ENCODE measurements at places on chromosomes 7 and 10.

- DNase-seq: no peak
Observed at GRCh38 chr10:97399843-97400545, 1.1 kb downstream of the RRP12 start.

DNA sequence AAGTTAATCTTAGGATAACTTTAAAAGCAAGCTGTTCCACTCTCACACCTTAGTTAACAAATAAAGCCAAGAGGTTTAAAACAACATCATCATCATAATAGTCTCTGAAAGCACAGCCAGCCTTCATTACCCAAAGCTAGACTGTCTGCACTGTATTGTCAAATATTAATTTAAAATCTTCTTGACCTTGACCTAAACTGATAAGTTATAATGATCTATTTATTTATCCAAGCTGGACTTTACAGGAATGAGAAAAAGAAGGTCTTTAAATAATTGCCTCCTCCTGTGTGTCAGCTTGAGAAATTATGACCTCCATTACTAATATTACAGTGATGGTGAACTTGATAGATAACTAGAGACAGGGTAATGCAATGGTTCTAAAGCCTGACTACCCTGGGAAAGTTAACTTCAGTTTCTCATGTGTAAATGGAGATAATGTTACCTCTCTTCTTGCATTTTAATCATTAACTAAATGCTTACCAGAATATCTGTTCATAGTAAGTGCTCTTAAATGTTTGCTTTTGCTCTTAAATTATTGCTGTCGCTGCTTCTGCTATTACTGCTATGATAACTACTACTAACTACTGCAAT is 111.0 kb downstream of the KAT6B start:
- DNase-seq: no peak

GRCh38 chr10:118106426-118106825 is 59.7 kb upstream of the RAB11FIP2 start:
- DNase-seq: no peak

GRCh38 chr7:46490406-46490805 is 569.3 kb upstream of the IGFBP3 start:
- no peak for DNase-seq

- no peak for DNase-seq
Observed at GRCh38 chr7:77413861-77414424, 2.2 kb downstream of the GSAP start.

DNA sequence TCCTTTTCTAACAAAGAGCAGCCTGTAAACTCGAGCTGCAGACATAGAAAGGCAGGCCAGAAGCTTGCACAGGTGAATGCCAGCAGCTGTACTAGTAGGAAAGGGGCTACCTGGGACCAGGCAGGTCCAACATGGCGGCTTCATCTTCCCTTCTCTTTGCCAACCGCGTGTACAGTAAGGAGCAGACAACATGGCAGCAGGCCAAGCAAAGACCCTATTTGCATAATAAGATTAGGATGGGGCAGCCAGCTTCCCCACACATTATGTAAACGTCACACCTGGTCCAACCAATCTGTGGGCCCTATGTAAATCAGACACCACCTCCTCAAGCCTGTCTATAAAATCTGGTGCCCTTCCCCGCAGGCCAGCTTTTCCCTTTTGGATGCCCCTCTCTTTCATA is 1186.5 kb upstream of the AUTS2 start:
- DNase-seq: no peak

DNA sequence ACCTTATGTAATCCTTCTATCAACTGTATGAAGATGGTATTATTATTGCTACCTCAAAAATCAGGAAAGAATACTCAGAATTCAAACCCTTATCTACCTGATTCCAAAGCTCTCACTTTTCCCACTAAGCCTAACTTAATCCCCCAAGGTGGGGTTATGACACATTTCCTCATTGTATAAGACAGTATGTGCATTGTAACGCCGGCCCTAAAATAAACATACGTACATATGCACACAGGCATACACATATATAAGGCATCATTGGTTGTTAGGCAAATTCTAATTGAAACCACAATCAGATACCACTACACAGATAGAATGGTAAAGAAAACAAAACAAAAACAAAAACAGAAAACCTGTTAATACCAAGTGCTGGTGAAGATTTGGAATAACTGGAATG is 556.5 kb downstream of the INHBA start:
- no peak for DNase-seq

DNA sequence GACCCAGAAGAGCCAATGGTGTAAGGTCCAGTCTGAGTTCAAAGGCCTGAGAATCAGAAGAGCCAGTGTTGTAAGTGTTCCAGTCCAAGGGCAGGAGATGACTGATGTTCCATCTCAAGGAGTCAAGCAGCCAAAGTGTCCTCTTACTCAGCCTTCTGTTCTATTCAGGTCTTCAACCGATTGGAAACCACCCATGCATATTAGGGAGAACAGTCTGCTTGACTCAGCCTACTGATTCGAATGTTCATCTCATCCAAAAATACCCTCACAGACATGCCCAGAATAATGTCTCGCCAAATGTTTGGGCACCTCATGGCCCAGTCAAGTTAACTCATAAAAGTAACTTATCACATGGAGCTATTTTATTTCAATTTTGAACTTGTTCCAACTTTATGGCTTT is 2.9 kb upstream of the WDFY4 start:
- DNase-seq: no peak

DNA sequence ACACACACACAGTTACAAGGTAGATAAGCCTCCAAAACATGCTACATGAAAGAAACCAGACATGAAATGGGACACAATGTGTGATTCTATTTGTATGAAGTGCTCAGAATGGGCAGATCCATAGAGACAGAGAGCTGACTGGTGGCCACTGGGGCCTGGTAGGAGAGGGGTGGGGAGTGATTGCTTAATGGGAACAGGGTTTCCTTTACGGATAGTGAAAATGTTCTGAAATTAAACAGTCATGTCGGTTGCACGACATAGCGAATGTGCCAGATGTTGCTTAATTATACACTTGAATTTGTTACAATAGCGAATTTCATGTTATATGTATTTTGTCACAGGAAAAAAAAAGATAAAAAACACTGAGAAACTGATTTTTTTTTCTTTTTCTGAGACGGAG is 122.3 kb downstream of the SPDYE5 start:
- no peak for DNase-seq

- DNase-seq: no peak
Observed at GRCh38 chr7:148800677-148801076, 83.4 kb downstream of the EZH2 start.

- DNase-seq: no peak
Observed at GRCh38 chr10:25641595-25641994, 292.4 kb upstream of the MYO3A start.

DNA sequence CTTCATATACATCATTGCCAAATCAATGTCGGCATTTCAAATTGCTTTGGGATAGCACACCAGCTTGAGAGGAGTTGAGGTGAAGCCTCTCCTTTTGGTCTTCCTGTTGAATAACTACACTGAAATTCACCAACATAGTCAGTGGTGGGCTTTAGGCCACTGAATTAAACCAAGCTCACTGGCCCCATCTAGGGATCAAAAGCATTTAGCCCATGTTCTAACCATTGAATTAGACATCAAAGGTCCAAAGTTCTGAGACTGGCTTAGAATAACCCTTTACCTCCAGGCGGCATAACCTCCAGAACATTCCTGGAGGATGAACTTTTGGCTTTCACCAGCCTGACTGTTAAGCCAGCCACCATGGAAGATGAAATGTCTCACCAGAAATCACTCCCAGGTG is 54.6 kb downstream of the BPGM start:
- DNase-seq: no peak

DNA sequence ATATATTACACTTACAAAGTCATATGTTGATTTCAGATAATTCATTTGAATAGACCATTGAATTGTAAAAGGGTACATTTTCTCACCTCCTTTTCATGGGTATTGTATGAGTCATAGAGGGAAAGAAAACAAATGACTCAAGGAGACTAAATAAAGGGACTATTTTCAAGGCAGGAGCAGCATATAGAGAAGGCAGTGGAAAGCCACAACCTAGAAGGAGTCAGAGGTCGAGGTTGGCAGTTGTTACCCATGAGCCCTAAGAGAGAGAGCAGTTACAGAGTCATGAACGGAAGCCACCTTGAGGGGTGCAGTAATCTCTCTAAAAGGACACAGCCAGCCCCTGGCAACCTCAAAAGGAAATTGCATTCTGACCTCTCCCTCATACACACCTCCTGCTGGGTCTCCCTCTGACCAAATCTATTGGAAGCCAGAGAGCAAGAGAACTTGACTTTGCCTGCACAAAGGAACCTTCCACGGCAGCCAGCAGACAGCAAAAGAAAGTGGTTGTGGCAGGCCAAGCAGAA is 137.9 kb downstream of the GRM8 start:
- no peak for DNase-seq

DNA sequence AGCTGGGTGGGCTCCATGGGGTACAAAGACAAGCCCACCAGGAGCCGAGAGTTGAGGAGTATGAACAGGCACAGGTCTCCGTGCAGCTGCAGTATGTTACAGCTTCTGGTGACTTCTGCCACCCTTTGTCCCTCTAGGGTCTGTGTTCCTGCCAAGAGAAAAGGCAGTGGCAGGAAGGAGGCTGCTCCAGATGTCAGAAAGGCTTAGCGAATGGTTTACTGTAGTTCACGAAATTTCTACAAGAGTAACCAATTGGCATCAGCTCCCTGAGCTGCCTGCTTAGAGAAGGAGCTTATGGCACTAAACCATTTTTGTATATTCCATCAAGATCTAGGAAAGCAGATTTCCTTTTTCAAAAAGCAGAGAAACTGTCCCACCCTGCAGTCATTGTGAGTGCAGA is 48.2 kb upstream of the TMEM72 start:
- DNase-seq: no peak

- DNase-seq: no peak
Observed at GRCh38 chr7:2313450-2314208, 612 bp downstream of the SNX8 start.

- no peak for DNase-seq
Observed at GRCh38 chr10:132179551-132180392, 7.0 kb upstream of the DPYSL4 start.

GRCh38 chr10:30823651-30824050 is 194.1 kb upstream of the LYZL2 start:
- DNase-seq: no peak

DNA sequence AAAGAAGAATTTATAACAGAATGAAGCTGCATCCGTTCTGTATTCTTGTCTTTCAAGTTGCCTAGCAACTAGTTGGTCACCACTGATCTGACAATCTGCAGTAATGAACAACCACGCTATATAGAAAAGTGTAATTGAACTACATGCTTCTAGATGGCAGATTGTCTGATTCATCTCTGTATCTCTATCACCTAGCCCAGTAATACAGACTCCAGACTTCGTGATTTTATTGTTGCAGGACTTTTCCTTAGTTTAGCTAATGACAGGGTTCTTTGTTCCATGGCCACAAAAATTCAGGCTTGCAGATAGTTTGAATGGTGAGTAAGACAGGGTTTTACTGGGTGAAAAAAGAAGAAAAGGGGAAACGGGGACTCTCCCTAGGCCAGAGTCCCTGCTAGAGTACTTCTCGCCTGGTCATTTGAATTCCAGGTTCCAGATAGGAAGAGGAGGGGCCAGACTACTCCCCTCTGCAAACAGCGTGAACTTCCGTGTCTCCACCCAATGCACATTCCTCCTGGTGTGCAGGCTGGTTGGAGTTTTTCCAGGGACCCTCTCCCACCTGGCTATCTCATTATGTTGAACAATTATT is 45.9 kb downstream of the COL1A2 start:
- DNase-seq: no peak

GRCh38 chr7:2231992-2232765 is 566 bp downstream of the MAD1L1 start:
- no peak for DNase-seq

DNA sequence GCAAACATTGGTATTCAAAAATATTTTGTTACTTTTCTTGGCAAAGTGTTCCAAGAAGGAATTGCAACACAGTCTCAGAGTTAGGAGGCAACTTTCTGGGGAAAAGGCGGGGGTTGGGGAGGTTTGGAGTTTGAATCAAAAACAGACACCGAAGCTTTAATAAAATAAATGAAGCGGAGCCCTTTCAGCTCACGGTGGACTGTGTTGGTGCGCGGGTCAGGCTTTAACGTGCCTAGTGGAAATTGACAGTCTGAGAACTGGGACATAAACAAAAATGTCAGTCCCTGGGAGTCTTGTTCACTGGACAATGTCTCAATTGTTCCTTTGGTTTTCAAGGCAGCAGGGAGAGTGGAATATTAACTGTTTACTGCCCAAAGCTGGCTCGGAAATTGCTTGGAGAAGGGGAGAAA is 109.3 kb downstream of the TCF7L2 start:
- no peak for DNase-seq

GRCh38 chr10:127040756-127041155 is 135.5 kb downstream of the DOCK1 start:
- DNase-seq: no peak

GRCh38 chr7:39269034-39269433 is 291.3 kb downstream of the POU6F2 start:
- DNase-seq: no peak

DNA sequence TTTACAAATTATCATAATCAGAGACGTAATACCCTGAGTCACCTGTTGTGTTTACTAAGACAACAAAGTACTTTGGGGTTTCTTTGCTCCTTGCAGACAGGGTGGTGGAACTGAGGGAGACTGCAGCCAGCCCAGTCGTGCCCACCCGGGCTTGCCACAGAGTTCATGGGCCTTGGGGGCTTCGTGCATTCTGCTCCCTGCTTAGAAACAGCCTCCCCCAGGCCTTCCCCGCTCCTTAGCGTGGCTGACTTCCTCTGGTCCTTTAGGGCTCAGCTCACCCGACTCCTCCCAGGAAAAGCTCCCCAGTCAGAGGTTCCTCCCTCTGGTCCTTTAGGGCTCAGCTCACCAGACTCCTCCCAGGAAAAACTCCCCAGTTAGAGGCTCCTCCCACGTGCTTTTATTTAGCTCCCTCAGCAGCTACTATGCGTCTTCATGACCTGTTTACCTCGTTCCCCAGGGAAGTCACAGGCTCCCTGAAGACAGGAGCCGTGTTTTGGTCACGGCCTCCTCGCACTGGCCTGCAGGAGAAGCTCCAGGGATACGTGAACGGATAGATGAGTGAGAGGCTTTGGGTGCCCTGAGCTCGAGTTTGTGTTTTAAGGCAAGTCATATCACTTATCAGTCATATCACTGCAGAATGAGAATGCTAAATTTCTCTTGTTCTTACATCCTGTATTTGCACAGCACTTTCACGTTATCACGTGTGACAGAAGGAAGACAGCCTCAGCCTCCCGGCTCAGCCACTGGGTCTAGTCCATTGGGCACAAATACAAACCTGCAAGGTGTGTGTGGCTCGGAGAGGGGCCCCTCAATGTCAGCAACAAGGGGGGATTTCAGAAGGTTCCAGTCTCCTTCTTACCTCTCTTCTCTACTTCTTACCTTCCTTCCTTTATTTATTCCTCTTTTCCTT is 52.7 kb upstream of the VIPR2 start:
- peak; percentile 30 for DNase-seq

- no peak for DNase-seq
Observed at GRCh38 chr10:80751940-80752339, 214.2 kb downstream of the SH2D4B start.

- no peak for DNase-seq
Observed at GRCh38 chr7:71477441-71477840, 345.5 kb downstream of the GALNT17 start.

- no peak for DNase-seq
Observed at GRCh38 chr10:64449603-64450002, 928.4 kb downstream of the REEP3 start.
